ENCODE measurements at places on chromosomes 4 and X.

- no peak for DNase-seq
- H3K36me3 ChIP-seq: peaks cover 27% of the 10 kb centered on the region
- H3K4me3 ChIP-seq: peak within 1 kb of the TSS; percentile 91
- peaks cover 28% of the 10 kb centered on the region for H3K4me1 ChIP-seq
- H3K27me3 ChIP-seq: peaks cover 6% of the 10 kb centered on the region
- peak within 1 kb of the TSS; percentile 95 for H3K27ac ChIP-seq
Observed at GRCh38 chrX:136497556-136498052, at the start of gene HTATSF1. Gene HTATSF1 (plus strand): TSS chrX:136497592. CDS start chrX:136497685, 93 bp downstream.

DNA sequence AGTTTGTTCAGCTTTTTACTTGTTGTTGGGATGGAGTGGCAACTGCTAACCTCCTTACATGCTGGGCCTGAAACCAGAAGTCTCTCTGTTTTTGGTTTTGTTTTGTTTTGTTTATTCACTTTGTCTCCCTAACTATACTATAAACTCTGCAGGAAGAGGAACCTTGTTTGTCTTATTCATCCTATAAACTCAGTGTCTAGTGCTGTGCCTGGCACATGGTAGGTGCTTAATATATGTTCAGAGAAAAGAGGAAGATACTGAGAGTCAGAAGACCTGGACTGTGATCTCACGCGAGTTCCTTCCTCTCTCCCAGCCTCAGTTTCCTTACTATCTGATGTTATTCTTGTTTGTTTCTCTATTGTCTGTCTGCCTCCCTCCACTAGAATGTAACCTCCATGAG lies 71.3 kb downstream of the PRPS1 start:
- peaks cover 12% of the 10 kb centered on the region for H3K4me1 ChIP-seq
- no peak for DNase-seq
- no peak overlapping the region for H3K4me3 ChIP-seq

- H3K36me3 ChIP-seq: no peaks in the 10 kb centered on the region
- no peak overlapping the region for H3K27ac ChIP-seq
- H3K27me3 ChIP-seq: no peaks in the 10 kb centered on the region
- no peaks in the 10 kb centered on the region for H3K4me1 ChIP-seq
- H3K4me3 ChIP-seq: no peak overlapping the region
- no peak for DNase-seq
Observed at GRCh38 chr4:169307576-169307975, 36.8 kb upstream of the SH3RF1 start.

- no peak for DNase-seq
- no peak overlapping the region for H3K27ac ChIP-seq
- H3K36me3 ChIP-seq: peaks cover 14% of the 10 kb centered on the region
- H3K4me3 ChIP-seq: no peak overlapping the region
- H3K27me3 ChIP-seq: no peaks in the 10 kb centered on the region
- peaks cover 31% of the 10 kb centered on the region for H3K4me1 ChIP-seq
Observed at GRCh38 chr4:6889736-6890324, 19.8 kb upstream of the TBC1D14 start.

DNA sequence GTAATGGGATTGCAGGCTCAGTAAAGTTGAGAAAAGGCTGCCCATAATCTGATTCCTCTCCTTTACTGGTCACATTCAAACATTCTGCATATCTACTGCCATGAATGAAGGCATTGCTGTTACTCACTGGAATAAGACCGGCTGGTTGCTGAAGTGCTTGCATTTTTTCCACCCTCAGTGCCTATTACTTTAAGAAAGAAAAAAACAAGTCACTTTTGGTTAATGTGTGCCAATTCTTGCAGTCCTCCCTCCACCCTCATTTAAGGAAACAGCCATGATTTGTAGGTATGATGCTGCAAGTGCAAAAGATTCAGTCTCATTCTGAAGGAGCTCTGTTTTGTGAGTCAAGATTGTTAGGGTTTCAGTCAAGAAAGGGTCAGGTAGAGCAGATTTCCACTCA lies 94.9 kb downstream of the EMCN start:
- DNase-seq: no peak
- H3K4me1 ChIP-seq: no peaks in the 10 kb centered on the region
- H3K4me3 ChIP-seq: no peak overlapping the region

- peaks cover 6% of the 10 kb centered on the region for H3K36me3 ChIP-seq
- H3K27me3 ChIP-seq: peaks cover 58% of the 10 kb centered on the region
- H3K4me1 ChIP-seq: peaks cover 14% of the 10 kb centered on the region
- no peak overlapping the region for H3K27ac ChIP-seq
Observed at GRCh38 chr4:182140547-182140946, 102.7 kb upstream of the TENM3 start.

DNA sequence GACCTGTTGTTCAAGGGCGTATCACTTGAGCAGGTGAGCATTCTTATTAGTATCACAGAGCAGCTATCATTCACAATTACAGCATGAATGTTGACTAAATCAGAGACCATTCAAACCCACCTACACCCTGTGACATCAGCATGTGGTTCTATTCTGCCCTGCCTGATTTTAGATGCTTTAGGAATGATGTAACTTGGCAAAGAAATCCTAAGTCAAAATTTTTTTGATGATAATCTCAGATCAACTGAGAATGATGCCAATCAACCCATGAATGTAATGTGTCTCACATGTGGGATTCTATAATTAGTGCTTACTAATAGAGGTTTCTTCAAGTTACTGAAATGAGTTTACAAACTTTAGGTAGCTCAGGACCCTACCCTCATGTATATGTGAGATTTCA lies 13.4 kb upstream of the CHIC2 start:
- H3K27ac ChIP-seq: no peak overlapping the region
- H3K27me3 ChIP-seq: peaks cover 9% of the 10 kb centered on the region
- H3K36me3 ChIP-seq: no peaks in the 10 kb centered on the region
- H3K4me3 ChIP-seq: no peak overlapping the region
- no peak for DNase-seq

DNA sequence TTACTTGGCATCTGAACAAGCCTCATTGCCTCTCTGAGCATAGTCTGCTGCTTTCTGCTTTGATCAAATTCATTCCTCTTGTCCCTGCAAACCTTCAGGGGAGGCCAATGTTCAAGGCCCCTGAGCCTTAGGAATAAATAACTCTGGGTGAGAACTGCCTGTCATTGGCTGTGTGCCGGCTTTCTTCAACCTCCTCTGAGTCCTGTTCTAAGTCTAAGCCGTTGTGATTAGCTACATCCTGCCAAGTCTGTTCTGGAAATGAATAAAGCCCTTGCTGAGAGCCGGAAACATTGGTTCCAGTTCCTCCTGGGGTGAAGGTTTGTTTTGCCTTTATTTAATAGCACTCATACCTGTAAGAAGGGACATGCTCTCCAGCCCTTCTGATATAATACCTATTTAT lies 13.8 kb downstream of the RNF4 start:
- peaks cover 92% of the 10 kb centered on the region for H3K4me1 ChIP-seq
- peak overlapping the region; percentile 35 for H3K4me3 ChIP-seq
- H3K27me3 ChIP-seq: no peaks in the 10 kb centered on the region
- H3K36me3 ChIP-seq: peaks cover 57% of the 10 kb centered on the region
- no peak for DNase-seq

- no peaks in the 10 kb centered on the region for H3K4me1 ChIP-seq
- no peak for DNase-seq
Observed at GRCh38 chr4:156503119-156503518, 468.5 kb downstream of the PDGFC start.

DNA sequence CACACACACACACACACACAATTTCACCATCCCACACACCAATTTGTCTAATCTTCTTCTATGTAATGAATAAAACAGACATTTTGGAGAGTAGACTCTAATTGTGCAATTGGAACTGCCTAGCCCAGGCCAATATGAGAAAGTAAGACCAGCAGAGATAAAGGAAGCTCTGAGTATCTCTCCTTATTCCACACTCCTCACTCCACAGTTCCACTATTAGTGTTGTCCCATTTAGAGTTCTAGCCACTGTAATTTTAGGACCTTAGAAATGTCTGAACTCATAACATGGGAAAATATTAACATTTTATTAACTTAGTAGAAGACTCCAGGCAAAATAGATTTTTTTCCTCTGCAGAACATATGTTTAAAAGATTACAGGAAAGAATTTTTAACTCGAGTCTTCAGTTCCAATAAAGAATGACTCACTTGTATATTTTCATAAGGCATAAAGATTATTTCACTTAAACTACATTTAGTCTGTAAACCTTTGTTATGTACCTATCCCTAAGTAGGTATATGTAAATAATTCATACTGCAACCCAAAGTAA lies 297.6 kb upstream of the INTU start:
- DNase-seq: no peak
- no peak overlapping the region for H3K4me3 ChIP-seq
- no peaks in the 10 kb centered on the region for H3K27me3 ChIP-seq
- H3K27ac ChIP-seq: no peak overlapping the region

DNA sequence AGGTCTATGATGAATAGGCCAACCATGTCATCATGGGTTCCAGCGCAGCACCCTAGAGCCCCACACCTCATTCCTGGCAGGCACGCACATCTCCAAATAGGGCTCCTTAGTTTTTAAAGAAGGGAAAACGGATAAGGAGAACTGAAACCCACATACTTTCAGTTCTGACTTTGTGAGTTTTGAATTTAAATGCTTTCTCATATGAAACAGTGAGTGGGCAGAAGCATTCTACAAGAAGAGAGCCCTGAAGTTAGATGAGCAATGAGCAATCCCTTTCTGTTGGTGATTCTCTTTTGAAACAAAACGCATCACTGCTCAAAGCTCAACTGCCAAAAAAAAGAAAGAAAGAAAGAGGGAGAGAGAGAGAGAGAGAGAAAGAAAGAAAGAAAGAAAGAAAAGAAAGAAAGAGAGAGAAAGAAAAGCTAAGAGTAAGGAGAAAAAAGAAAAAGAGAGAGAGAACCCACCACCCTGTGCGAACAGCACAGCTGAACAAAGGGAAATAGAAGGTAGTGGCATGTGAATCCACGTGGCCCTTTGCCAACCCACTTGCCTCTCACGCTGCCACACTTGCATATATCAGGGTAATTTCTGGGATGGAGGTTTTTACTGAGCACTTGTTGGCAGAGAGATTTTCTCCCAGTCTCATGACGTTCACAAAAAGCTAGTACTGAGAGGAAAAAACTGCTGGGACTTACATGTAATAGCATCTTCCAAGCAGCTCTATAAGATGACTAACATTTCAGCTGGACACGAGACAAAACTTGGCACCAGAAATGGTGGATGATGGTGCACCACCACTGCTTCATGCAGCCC lies 31.0 kb downstream of the TMSB4X start:
- peak overlapping the region; percentile 98 for H3K27ac ChIP-seq
- H3K4me3 ChIP-seq: peak overlapping the region; percentile 58
- no peak for DNase-seq

DNA sequence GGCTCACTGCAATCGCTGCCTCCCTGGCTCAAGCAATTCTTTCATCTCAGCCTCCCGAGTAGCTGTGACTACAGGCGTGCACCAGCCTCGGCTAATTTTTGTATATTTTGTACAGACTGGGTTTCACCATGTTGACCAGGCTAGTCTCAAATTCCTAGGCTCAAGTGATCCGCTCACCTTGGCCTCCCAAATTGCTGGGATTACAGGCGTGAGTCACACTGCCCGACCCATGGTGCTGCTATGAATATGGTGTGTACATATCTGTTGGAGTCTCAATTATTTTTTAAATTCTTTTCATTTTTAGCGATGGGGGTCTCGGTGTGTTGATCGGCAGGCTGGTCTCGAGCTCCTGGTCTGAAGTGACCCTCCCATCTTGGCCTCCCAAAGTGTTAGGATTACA lies 78.0 kb upstream of the PRKX start:
- H3K36me3 ChIP-seq: no peaks in the 10 kb centered on the region
- no peak overlapping the region for H3K4me3 ChIP-seq
- H3K27ac ChIP-seq: no peak overlapping the region
- peaks cover 19% of the 10 kb centered on the region for H3K4me1 ChIP-seq
- peaks cover 18% of the 10 kb centered on the region for H3K27me3 ChIP-seq

DNA sequence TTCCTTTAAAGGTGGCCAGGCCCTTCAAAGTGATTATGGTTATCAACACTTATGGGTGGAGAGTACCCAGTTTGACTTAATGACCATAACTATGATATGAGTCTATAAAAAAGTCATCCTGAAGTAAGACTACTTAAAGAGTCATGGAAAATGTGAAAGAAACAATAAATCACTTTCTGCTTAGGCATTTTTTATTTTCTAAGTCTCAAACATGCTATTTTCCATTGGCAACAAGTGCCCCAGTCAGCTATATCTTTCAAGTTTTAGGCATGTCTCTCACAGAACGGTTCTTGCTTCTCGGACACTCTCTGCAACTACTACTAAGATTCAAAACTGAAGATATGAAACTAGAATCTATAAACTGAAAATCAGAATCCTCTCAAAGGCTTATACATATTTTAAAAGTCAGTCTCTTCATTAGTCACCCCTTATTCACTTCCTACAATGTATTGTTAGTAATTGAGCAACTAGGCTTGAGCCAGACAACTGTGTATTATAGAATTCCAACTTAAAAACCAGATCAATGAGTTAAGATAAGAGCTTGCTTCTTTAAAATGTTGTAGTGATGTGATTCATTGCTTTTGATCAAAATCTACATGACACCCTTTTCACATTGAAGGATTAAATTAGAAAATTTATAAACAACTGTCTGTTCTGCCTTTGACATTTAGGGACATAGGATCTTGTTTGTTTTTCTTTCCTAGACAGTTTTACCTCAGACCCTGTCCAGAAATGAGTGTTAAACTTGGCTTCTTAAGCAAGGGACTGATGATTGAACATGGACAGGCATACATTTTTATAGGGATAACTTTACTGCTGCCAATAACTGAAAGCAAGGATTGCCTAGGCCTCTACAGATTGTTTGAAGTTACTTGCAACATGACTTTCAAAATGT lies 2.9 kb downstream of the ANTXR2 start:
- no peak overlapping the region for H3K4me3 ChIP-seq
- DNase-seq: no peak
- peaks cover 43% of the 10 kb centered on the region for H3K36me3 ChIP-seq
- peaks cover 54% of the 10 kb centered on the region for H3K4me1 ChIP-seq
- H3K27ac ChIP-seq: no peak overlapping the region

DNA sequence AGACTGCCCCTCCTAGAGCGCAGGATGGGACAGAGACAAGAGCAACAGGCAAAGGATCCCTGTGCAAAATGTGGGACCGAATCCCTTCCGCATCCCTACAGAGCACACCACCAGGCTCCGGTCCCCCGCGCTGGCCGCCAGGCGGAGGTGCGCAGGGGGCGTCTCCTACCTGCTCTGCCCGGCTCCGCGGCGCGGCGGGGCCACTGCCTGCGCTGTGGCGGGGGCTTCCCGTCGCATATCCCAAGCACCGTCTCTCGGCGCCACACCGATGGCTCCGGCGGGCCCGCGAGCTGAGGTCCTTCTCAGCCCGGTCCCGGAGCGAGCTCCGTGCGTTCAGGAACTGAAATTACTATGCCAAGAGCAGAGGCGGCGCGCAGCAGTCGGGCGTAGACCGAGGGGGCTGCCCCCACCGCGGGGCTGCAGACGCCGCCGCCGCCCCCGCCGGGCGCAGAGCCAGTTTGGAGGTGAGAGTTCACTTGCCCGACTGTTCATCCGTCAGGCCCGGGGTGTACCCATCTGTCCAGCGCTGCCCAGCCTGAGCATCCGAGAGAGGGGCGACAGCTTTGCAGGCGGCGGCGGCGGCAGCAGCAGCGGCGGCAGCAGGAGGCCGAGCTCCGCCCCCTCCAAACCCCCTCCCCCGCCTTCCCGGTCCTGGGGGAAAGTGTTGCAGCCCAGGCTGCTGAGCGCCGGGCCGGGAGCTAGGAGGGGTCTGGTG lies at the start of gene GPRIN3:
TSS of gene GPRIN3 (minus strand) at position 355 of the 715 bp plus-strand sequence. CDS start 57,690 bp downstream, outside the sequence.
- peaks cover 40% of the 10 kb centered on the region for H3K36me3 ChIP-seq
- H3K27ac ChIP-seq: peak within 1 kb of the TSS; percentile 84
- peaks cover 52% of the 10 kb centered on the region for H3K4me1 ChIP-seq
- H3K4me3 ChIP-seq: peak within 1 kb of the TSS; percentile 90

- H3K27me3 ChIP-seq: no peaks in the 10 kb centered on the region
- no peaks in the 10 kb centered on the region for H3K4me1 ChIP-seq
- no peaks in the 10 kb centered on the region for H3K36me3 ChIP-seq
Observed at GRCh38 chr4:60366661-60367060, 833.5 kb upstream of the ADGRL3 start.

All from activated CD8-positive, alpha-beta T cell treated with anti-CD3 and anti-CD28 coated beads, Interleukin-2, amount 10 ng/mL, durations not matched to agents 7 days and 5 days (primary cell).